Activated effector memory CD4-positive, alpha-beta T cell treated with Interleukin-2 at 50 U/mL for 16 hours (primary cell): ENCODE measurements at places on chromosomes 12 and 14.

GRCh38 chr12:25207846-25208245, 12.8 kb downstream of the ETFRF1 start:
- no peak for DNase-seq

GRCh38 chr12:126487431-126487980, 1422.3 kb downstream of the AACS start:
- no peak for DNase-seq

GRCh38 chr12:51049525-51049924, 1.4 kb downstream of the LETMD1 start:
- DNase-seq, result no peak

GRCh38 chr14:69797573-69798338, 715 bp upstream of the SLC10A1 start:
- DNase-seq, result no peak

DNA sequence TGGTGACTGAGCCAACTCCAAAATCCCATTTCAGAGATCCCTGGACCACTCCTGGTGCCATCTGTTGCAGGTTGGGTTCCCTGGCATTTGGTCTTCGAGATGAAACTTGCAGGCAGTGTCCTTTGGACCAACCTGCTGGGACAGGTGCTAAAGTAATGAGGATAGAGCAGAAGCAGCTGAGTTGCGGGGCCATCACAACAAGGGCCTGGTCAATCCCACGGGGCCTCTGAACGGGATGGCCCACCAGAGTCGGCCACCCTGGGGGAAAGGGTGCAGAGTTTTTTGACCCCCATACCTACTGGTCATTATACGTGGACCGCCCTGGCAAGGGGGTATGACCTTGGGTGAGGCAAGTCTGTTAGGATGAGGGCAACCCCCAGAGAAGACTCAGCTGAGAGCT, 39.3 kb downstream of the DLK1 start:
- no peak for DNase-seq

- DNase-seq, result peak; percentile 46
Observed at GRCh38 chr12:64404470-64405256, 471 bp downstream of the XPOT start.

DNA sequence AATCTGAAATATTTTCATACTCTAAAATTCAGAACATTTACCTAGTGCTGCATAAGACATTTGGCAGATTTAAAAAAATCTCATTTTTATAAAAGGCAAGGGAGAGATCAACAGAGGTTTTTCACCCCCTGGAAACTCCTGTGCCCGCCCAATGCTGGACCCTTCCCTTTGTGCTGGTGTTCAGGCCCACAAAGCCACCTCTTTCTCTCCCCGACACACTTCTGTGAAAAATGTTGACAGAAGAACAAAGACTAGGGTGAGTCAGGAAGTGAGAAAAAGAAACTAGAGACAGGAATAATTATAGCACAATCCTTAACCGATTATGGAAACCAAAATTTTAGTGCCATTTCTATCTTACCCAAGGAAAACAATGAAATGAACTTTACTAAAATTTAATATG, 197.7 kb upstream of the STXBP6 start:
- DNase-seq, result no peak

DNA sequence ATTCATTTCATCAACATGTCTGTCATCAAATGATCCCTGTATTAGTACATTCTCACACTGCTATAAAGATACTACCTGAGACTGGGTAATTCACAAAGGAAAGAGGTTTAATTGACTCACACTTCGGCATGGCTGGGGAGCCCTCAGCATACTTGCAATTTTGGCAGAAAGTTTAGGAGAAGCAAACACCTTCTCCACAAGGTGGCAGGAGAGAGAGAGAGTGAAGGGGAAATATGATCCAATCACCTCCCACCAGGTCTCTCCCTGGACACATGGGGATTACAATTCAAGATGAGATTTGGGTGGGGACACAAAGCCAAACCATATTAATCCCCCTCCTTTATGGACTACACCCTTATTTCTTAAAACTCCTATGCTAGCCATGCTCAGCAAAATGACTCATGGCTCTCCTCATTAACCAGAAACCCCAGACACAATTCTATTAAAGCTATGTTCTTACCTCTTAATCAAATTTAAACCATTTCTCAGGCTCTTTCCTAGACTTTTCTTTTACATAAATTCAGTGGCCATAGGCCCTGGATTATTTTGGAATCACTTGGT, 932.3 kb downstream of the FLRT2 start:
- no peak for DNase-seq
